ENCODE measurements at places on chromosomes 6 and 20. TPM values are rescaled to one million over a fixed set of nuclear protein-coding genes. Genes with fewer than 3 reads are reported as not detected.

Gene ECT2L
- not detected for total RNA-seq

Gene HUS1B
- 0.70 TPM for total RNA-seq

Gene SLC4A11
- 0.87 TPM for total RNA-seq

Gene FAM209B
- total RNA-seq: not detected

Gene ZSCAN9
- total RNA-seq: 23.7 TPM

Gene OPRL1
- 4.1 TPM for total RNA-seq

Gene LY86
- not detected for total RNA-seq

DNA sequence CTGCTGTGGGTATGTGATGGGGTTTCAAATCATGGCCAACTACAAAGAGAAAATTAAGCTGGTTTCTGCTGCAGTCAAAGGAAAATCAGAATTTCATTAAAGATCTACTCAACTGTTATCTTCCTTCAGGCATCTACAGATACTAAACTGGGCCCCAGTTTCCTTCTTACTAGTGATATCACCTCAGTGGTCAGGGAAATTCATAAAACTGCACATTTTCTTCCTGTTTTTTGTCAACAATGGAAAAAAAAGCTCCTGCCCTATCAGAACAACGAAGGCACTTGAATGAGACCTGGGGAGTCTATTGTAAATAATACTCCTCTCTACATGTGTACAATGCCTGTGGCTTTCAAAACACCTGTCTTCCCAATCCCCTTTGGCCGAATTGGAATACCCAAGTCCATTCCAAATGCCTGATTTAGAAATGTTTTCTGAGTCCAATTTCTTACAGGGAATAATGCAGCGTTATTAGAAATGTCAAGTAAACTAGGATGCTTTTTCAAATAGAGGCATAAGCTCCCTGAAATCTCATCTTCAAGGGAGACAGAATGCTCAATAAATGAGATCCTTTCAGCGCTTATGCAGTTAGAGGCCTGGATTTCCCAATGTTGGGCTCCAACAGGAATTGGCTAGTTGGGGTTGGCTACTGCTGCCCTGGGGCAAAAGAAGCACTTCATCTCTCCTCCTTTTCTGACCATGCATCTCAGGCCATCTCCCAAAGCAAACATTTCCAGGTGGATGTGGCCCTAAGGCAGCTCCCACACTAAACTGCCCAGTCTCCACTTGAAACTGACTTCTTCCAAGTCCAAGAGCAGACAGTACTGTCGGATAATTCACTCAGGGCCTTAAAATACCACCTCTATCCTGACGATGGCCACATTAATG, 143.3 kb downstream of the NFATC2 start:
- H3K36me3 ChIP-seq: no peaks in the 10 kb centered on the region
- H3K4me1 ChIP-seq: no peaks in the 10 kb centered on the region
- no peaks in the 10 kb centered on the region for H3K27me3 ChIP-seq
- DNase-seq: no peak
- H3K4me3 ChIP-seq: no peak overlapping the region
- no peak overlapping the region for H3K27ac ChIP-seq

GRCh38 chr6:79764747-79765146, 133.6 kb downstream of the SH3BGRL2 start:
- no peak overlapping the region for H3K27ac ChIP-seq
- DNase-seq: no peak
- H3K4me1 ChIP-seq: no peaks in the 10 kb centered on the region
- no peaks in the 10 kb centered on the region for H3K27me3 ChIP-seq
- H3K4me3 ChIP-seq: no peak overlapping the region

DNA sequence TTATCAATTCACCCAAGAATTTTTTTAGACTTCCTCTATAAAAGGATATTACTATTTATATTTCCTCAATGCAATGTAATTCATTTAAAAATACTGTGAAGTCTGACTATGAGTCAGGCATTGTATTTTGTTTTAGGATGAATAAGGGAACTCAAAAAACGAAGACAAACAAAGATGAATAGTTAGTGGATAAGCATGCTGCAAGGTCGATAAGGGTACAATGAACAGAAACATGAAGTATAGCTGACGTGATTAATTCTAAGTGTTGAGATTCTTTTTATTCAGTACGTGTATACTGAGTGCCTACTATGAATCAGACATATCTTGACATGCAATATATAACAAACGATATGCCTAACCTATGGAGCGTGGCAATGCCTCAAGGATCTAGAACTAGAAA, 105.4 kb downstream of the PDE10A start:
- no peak for DNase-seq
- H3K4me1 ChIP-seq: peaks cover 8% of the 10 kb centered on the region
- no peak overlapping the region for H3K27ac ChIP-seq
- no peak overlapping the region for H3K4me3 ChIP-seq
- H3K27me3 ChIP-seq: no peaks in the 10 kb centered on the region

DNA sequence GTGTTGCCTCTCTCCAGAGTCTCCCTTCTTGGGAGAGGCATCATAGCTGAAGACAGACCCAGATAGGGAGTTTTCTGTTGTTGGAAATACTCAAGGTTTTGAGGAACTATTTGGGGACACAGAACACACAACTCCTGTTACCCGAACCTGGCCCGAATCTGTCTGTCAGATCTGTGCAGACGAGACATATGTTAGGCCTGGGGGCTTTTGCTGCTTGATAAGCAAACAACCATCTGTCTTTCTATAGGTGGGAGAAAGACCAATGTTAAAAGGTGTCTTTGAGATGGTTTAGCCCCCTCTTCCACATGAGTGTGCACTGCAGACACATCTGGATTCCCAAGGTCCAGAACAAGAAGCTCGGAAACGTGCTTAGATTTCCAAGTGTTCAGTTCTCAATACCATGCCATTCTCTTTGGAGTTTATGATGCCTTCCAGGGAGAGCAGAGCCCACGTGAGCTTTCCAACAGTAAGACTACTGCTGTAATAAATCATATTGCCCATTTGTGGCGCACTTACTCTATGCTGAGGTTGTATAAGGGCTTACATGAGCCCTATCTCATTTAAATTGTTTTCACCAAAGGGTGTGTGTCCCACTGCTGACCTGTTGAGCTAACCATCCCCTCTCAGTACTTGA, 3.8 kb upstream of the STX16 start:
- H3K27me3 ChIP-seq: no peaks in the 10 kb centered on the region
- H3K4me1 ChIP-seq: no peaks in the 10 kb centered on the region
- H3K36me3 ChIP-seq: no peaks in the 10 kb centered on the region
- H3K27ac ChIP-seq: no peak overlapping the region
- no peak overlapping the region for H3K4me3 ChIP-seq
- peak; percentile 33 for DNase-seq

GRCh38 chr20:23370873-23371272, 8.9 kb downstream of the GZF1 start:
- H3K4me3 ChIP-seq: no peak overlapping the region
- no peak for DNase-seq
- H3K27ac ChIP-seq: no peak overlapping the region
- H3K4me1 ChIP-seq: no peaks in the 10 kb centered on the region
- H3K27me3 ChIP-seq: no peaks in the 10 kb centered on the region

DNA sequence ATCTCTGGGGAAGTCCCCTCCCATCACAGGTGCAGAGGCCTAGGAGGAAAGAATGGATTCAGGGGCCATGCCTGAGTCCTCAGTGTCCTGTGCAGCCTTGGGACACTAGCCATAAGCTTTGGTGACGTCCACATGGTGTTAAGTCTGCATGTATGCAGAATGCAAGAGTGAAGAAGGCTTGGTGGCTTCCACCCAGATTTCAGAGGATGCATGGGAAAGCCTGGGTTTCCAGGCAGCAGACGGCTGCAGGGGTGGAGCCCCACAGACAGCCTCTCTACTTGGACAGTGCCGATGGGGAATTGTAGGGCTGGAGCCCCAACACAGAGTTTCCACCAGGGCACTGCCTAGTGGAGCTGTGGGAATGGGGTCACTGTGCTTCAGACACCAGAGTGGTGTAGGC, 117.1 kb upstream of the NRN1 start:
- no peak for DNase-seq
- H3K4me3 ChIP-seq: no peak overlapping the region
- H3K27me3 ChIP-seq: no peaks in the 10 kb centered on the region
- no peak overlapping the region for H3K27ac ChIP-seq
- no peaks in the 10 kb centered on the region for H3K36me3 ChIP-seq

DNA sequence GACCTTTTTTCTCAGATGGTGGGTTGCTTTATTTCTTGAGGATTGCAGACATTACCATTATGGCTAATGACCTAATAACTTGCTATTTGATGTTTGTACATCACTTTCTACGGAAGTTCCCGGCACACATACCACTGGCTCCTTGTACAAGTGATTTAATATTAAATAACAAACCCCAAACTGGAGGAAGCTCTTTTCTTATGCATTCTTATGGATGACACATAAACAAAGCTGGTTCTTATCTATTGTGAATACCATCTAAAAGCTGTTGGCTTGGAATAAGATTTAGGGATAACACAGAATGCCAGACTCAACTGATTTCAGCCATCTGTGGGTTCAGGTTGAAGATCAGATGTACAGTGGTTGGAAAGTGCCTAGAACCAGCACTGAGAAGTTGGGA, 272.6 kb downstream of the TSHZ2 start:
- DNase-seq: no peak
- no peak overlapping the region for H3K4me3 ChIP-seq
- H3K27me3 ChIP-seq: no peaks in the 10 kb centered on the region
- H3K36me3 ChIP-seq: no peaks in the 10 kb centered on the region
- H3K27ac ChIP-seq: no peak overlapping the region

GRCh38 chr6:128641703-128642102, 121.3 kb upstream of the PTPRK start:
- no peaks in the 10 kb centered on the region for H3K36me3 ChIP-seq
- peaks cover 5% of the 10 kb centered on the region for H3K4me1 ChIP-seq
- no peak overlapping the region for H3K27ac ChIP-seq
- H3K4me3 ChIP-seq: no peak overlapping the region
- no peaks in the 10 kb centered on the region for H3K27me3 ChIP-seq

DNA sequence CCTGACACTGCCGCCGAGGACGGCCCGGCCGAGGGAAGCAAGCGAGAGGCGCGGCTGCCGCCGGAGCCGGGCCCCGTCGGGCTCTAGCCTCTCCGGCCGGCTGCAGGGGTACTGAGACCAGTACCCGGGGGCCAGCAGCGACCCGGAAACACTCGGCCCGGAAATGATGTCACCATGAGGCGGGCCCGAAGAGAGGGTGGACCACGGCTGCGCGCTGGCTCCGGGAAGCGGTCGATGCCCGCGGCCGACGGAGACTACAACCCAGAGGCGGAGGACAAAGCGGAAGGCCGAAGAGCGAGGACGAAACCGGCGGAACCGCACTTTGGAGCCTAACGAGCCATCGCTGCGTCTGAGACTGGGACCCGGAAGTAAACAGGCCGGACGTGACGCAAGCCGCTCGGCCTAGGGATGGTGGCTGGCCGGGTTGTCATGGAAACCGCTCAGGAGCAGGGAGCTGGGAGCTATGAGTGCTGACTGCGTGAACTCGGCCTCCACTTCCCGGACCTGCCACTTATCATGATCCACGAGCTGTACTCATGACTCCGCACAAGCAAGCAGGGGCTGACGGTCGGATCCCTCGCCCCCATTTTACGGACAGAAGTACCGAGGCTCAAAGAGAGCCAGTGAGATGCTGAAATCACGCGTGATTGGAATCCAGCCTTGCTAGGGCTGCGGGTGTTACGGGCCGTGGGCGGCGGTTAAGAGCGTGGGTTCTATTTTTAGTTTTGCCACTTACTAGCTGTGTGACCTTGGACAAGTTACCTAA, at the start of gene SPATA2:
TSS of gene SPATA2 (minus strand) at position 150 of the 766 bp plus-strand sequence. CDS start 7,039 bp downstream, outside the sequence.
- peak; percentile 97 for DNase-seq
- H3K4me3 ChIP-seq: peak within 1 kb of the TSS; percentile 98
- H3K36me3 ChIP-seq: peaks cover 5% of the 10 kb centered on the region

- no peak overlapping the region for H3K27ac ChIP-seq
- no peak overlapping the region for H3K4me3 ChIP-seq
- no peaks in the 10 kb centered on the region for H3K36me3 ChIP-seq
- H3K4me1 ChIP-seq: peaks cover 7% of the 10 kb centered on the region
- no peaks in the 10 kb centered on the region for H3K27me3 ChIP-seq
These were observed 77.9 kb upstream of the CITED2 start for GRCh38 chr6:139452148-139452876.
